Transverse colon (tissue), 4 donors: ENCODE measurements at places on chromosomes 7 and 10. TPM values are rescaled to one million over a fixed set of nuclear protein-coding genes. Genes with fewer than 3 reads are reported as not detected.

DNA sequence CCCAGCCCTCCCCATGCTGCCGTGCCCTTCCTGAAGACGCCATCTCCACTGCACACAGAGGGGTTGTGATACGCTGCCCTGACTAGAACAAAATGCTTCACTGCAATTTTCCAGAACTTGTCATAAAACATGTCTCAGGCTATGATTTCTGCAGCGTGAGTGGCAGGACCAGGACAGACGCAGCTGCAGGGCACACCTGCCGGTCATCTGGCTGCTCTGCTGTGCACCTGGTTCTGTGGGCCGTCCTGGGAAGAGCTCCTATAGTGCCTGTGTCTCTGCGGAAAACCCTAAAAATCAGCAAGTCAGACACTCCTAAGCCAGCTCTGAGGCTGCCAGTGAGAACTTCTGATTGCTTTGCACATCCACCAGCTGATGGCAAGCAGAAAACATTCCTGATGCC lies 39.7 kb upstream of the DIP2C start:
- DNase-seq, result no peak
- H3K36me3 ChIP-seq, result no peaks in the 10 kb centered on the region
- H3K4me1 ChIP-seq, result no peaks in the 10 kb centered on the region
- H3K4me3 ChIP-seq, result no peak overlapping the region

- no peaks in the 10 kb centered on the region for H3K36me3 ChIP-seq
- H3K27ac ChIP-seq, result no peak overlapping the region
- H3K27me3 ChIP-seq, result no peaks in the 10 kb centered on the region
- H3K4me3 ChIP-seq, result no peak overlapping the region
Observed at GRCh38 chr10:61919646-61920215, 18.2 kb downstream of the ARID5B start.

DNA sequence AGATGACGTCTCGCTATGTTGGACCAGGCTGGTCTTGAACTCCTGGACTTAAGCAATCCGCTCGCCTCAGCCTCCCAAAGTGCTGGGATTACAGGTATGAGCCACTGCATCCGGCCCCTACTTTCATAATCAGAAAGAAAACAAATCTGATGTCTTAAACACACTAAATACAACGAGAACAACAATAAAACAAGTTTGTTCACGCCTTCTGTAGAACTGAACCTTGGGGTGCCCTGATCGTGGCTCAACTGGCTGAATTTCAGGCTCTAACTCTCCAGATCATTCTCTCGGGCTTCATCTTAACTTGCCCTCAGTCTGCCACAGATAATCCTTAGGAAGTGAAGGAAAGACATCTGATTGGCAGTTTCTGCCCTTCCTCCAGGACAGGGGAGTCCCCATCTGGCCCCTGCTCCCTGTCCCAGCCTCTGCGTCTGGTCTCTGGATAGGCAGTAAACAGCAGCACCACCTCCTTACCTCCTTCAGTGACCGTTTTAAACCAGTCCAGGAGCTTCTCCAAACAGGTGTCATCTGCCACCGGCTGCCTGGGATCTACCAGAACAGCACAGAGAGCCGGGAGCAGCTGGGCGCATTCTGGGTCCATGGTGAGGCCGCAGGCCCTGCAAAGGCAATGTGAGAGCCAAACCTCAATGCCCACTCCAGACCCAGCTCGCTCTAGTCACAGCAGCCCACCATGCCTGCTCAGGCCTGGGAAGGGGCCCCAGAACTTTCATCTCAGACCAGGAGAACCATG lies 1.3 kb downstream of the BRAT1 start:
- H3K36me3 ChIP-seq, result no peaks in the 10 kb centered on the region
- peak overlapping the region; percentile 15 for H3K27ac ChIP-seq

GRCh38 chr10:9091530-9092093 lies 1037.1 kb downstream of the GATA3 start:
- H3K27me3 ChIP-seq, result no peaks in the 10 kb centered on the region
- H3K36me3 ChIP-seq, result no peaks in the 10 kb centered on the region
- H3K4me1 ChIP-seq, result no peaks in the 10 kb centered on the region
- no peak overlapping the region for H3K4me3 ChIP-seq
- no peak for DNase-seq

Gene NAPEPLD
- 68.3 TPM for total RNA-seq

GRCh38 chr7:43594020-43594419 lies 11.1 kb downstream of the STK17A start:
- H3K27ac ChIP-seq, result no peak overlapping the region
- peaks cover 7% of the 10 kb centered on the region for H3K4me1 ChIP-seq
- H3K36me3 ChIP-seq, result no peaks in the 10 kb centered on the region
- DNase-seq, result no peak
- H3K4me3 ChIP-seq, result no peak overlapping the region

DNA sequence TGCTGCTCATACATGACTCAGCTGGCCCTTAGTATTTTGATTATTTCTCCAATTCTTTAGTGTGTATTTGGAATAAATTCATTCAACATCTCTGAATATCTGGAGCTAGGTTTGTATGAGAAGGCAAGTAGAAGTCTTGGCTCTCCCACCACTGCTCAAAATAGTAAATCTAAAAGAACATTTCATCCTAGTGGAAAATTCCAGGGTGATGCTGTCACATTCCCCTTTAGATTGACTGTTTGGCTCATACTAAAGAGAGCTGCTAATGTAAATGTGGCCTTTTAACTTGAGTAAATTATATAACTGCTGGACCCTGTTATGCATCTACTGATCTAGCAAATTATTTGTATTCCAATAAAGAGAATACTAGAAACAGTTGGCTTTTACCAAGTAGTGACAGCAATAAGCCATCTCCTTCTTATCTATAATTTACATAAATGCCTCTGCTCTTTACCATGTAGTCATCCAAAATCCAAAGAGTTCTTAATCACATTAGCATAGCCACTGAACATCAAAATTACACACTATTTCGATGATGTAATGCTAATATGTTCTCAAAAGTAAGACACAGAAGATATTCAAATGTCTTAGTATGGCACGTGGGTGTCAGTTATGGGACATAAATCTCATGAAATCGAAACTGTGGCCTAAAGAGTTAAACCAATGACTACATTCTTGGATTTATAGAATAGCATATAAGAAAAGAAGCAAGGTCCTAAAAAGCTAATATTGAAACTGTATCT lies 86.9 kb upstream of the KCND2 start:
- DNase-seq, result no peak
- no peaks in the 10 kb centered on the region for H3K27me3 ChIP-seq
- no peak overlapping the region for H3K4me3 ChIP-seq
- H3K36me3 ChIP-seq, result no peaks in the 10 kb centered on the region

DNA sequence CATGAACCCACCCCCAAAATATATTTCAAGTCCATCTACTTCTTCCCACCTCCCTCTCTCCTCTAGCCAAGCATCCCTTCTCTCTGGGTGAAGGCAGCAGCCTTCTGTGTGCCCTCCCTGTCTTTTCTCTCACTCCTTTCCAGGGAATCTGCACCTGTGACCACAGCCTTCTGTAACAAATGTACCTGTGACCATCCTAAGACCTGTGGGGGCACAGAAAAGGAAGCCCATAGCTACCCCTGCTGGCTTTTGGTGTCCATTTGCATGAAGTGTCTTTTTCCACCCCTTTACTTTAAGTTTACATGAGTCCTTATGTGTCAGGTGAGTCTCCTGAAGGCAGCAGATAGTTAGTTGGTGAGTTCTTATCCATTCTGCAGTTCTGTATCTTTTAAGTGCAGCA lies 2.0 kb upstream of the TBXAS1 start:
- no peak overlapping the region for H3K4me3 ChIP-seq
- H3K4me1 ChIP-seq, result peaks cover 4% of the 10 kb centered on the region
- H3K27ac ChIP-seq, result no peak overlapping the region
- no peaks in the 10 kb centered on the region for H3K36me3 ChIP-seq
- no peaks in the 10 kb centered on the region for H3K27me3 ChIP-seq

Gene MOSPD3
- 39.6 TPM for total RNA-seq
